ENCODE measurements at places on chromosomes 16 and 17.

GRCh38 chr17:75411328-75412067 is 6.0 kb upstream of the GRB2 start:
- no peak for DNase-seq

DNA sequence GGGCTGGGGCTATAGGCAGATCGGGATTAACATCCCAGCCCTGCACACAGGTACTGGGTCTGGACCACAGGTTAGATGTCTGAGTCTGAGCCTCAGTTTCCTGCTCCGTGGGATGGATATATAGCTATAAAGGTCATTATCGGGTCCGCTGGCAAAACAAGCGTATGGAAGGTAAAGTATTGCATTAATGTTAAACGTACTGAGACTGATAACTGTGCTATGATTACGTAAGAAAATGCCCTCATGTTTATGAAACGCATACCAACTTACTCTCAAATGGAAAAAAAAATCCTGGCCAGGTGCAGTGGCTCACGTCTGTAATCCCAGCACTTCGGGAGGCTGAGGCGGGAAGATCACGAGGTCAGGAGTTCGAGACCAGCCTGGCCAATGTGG is 135.2 kb downstream of the CCDC182 start:
- no peak for DNase-seq

GRCh38 chr17:14150619-14151018 is 81.3 kb downstream of the COX10 start:
- no peak for DNase-seq

GRCh38 chr17:3593384-3593783 is 15.8 kb downstream of the TRPV1 start:
- no peak for DNase-seq

DNA sequence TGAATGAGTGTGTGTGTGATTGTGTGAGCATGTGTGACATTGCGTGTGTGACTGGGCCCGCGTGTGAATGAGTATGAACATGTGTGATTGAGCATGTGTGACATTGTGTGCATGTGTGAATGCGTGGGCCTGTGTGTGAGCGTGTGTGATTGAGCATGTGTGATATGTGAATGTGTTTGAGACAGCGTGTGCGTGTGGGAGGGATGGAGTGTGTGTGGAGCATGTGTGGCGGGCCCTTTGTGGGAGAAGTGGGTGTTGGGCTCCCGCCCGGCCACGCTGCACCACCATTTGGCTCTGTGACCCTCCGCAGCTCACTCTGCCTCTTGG is 22.7 kb upstream of the GSE1 start:
- no peak for DNase-seq

DNA sequence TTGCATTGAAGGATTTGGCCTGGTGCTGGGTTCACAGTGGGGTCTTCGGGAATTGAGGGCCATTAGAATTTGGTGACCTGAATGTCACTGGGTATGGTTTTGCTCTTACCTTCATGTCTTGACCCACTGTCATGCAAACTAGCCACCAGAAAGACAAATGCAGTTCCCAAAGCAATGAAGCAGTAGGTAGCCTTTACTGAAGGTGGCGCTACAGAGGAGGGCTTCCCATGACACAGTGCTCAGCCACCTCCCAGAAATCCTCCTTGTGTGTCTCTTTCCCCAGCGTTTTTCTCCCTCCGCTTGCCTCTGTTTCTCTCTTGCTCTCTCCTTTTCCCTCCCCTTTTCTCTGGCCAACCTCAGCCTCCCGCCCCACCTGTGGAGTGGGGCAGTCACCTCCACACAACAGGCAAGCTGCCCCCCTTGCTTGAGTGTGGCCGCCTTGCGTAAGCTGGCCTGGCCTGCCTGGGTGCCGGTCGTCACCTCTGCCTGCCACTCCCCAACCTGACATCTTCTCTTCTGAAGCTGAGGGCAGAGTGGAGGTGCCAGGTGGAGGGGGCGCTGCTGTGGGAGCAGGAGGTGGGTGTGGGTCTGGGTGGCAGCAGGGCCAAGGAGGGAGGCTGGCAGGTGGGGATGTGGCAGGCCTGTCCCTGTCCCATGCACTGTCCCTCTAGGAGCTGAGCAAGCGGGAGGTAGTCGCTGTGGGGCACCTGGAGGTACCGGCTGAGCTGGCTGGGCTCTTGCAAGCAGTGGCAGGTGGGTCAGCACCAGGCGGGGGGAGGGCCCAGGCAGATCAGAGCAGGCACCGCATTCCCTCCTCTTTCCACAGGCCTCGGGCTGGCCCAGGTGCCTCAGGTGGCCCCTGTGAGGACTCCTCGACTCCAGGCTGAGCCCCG is 34.7 kb downstream of the MYO15A start:
- no peak for DNase-seq

DNA sequence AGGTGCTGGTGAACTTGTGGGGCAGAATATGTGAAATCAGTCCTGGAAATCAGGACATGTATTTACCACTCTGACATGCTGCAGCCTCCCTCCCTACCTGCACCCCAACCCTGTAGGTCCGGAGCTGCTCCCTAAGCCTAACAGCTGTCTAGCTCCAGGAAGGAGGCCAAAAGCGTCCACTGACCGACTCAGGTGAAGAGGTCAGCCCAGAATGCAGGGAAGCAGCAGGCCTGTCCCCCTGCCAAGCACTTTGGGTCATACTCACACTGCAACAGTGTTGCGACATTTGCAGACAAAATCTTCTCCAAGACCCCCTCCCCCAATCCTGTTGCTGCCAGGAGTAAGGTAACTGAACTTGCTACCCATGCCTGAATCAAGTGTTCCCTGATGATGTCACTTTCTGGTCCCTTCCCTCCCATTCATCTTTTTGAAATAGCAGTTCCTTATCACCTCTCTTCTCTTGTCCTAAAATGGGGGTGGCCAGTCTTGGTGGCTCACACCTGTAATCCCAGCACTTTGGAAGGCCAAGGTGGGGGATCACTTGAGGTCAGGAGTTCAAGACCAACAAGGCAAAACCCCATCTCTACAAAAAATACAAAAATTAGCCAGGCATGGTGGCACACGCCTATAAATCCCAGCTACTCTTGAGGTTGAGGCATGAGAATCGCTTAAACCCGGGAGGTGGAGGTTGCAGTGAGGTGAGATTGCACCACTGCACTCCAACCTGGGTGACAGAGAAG is 1.3 kb upstream of the ACLY start:
- DNase-seq: no peak

DNA sequence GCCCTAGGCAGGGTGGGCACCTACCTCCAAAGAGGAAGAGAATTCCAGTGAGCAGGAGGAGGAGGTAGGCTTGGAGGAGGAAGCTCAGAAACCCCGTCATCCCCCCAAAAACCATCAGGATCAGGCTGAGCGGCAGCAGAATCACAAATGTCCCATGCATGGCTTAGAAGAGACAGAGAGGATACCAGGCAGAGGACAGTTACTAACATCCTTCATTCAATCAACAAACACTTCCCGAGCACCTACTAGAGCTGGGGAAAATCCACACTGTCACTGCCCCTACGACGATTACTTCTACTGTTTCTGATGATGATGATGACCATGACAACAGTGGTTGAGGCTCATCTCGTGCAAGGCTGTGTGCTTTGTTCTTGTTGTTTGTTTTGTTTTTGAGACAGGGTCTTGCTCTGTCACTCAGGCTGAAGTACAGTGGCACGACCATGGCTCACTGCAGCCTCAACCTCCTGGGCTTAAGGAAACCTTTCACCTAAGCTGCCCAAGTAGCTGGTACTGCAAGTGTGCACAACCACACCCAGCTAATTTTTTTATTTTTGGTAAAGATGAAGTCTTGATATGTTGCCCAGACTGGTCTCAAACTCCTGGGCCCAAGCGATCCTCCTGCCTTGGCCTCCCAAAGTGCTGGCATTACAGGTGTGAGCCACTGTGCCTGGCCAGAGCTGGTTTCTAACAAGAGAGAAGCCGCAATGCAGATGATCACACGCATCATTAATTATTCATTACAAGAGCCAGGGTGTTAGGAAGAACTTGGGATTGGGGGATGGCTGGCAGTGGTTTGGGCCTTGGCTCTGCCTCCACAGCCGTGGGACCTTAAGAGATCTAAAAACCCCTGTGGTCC is 18.0 kb downstream of the TMEM114 start:
- DNase-seq: no peak

- DNase-seq: peak; percentile 71
Measured at GRCh38 chr16:11356573-11357331, 11.5 kb downstream of the RMI2 start.

- DNase-seq: no peak
Measured at GRCh38 chr17:3590231-3590630, 19.0 kb downstream of the TRPV1 start.

GRCh38 chr16:54313789-54314188 is 27.2 kb upstream of the IRX3 start:
- no peak for DNase-seq

GRCh38 chr16:23423496-23424049 is 29.4 kb downstream of the COG7 start:
- peak; percentile 91 for DNase-seq

DNA sequence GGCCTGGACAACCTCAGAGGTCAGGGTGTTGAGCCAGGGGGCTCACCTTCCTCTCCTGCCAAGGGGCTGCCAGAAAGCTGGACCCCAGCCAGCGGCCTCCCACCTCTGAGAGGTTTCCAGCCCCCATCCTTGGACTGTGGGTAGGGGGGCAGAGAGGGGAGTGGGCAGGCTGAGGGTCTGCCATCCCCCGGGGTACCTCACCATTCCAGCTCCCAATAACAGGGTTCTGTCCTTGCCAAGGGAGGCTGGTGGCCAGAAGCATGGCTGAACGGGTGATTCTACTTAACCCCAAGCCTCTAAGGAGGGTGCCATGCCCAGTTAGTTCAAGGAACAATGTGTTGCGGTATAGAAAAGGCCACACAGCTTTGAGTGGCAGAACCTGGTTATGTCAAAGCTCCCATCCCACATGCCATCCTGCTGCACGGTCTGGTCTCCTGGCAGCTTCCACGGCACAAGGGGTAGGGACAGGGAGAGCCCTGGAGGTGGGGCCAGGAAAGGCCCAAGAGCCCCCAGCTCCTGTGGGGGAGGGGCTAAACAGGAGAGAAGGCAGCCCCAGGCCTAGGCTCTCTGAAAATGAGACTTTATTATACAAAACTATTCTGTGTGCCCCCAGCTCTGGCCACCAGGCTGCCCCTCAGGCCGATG is 19.8 kb downstream of the B9D1 start:
- DNase-seq: no peak

DNA sequence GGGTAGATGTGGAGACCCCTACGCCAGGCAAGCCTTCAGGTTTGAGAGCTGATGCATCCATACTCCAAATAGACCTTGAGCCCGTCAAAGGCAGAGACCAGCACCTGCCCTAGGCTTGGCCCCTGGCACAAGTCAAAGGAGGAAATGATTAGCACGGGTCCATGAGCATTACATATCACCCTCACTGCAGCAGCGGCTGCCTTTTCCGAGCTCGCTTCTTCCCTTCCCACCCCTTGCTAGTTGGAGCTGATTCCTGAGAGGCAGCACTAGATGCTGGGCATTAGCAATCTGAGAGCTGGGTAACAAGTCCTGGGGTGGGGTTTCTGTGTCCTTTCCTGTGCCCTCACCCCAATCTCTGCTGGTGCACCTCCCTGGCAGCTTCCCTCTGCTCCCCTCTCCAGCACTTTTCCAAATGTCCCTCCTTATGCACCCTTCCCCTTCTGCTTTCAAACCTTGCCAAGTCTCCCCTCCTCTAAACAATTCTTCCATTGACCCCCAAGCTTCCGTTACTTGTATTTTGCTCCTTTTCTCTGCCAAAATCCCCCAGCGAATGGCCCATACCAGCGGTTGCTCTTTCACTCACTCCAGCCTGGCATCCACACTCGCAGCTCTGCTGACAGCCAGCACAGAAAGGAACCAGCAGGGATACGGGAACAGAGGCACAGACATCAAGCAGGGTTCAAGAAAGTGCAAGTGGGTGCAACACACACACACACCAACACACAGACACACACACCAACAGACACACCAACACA is 3.0 kb downstream of the CDRT4 start:
- DNase-seq: no peak

DNA sequence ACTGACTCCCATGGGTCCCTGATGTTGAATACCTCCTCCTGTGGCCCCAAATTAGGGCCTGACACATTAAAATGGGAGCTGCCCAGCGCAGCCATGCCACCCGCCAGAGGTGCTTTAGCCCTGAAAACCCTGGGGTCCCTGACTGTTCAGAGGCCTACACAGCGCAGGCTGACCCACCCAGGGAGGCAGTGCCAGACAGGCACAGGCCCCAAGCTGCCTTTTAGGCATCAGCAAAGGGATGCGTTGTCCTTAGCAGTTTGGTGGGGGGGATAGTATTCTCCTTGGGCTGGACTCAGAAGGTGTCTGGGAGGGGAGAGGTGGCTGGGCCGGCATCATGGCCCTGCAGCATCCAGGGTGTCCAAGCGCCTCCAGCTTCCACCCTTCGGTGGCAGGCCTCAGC is 1.4 kb downstream of the RAPGEFL1 start:
- no peak for DNase-seq
